ENCODE measurements at places on chromosomes 16 and 17.

- peak; percentile 76 for DNase-seq
Observed at GRCh38 chr16:1745900-1746692, 25.2 kb downstream of the NME3 start.

DNA sequence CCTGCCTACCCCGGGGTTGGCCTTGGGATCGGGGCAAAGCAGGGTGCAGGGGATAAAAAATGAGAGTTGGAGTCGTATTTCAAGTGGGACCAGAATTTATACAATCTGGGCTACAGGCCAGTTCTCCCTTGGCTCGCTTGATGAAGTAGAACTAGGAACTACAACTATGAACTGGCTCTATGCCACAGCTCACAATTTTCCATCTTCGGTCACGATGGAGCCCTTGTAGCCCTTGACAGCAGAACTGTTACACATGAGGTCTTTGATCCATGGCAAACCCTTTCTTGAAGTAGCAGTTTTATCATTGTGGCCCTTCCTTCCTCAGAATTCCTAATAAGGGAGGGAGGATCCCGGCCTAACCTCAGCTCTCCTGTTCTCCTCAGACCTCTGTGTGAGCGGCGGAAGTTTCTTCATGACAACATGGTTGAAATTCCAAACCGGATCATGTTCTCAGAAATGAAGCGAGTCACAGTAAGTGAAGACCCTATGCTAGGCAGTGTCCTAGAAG is 17.1 kb downstream of the LIG3 start:
- peak; percentile 64 for DNase-seq

DNA sequence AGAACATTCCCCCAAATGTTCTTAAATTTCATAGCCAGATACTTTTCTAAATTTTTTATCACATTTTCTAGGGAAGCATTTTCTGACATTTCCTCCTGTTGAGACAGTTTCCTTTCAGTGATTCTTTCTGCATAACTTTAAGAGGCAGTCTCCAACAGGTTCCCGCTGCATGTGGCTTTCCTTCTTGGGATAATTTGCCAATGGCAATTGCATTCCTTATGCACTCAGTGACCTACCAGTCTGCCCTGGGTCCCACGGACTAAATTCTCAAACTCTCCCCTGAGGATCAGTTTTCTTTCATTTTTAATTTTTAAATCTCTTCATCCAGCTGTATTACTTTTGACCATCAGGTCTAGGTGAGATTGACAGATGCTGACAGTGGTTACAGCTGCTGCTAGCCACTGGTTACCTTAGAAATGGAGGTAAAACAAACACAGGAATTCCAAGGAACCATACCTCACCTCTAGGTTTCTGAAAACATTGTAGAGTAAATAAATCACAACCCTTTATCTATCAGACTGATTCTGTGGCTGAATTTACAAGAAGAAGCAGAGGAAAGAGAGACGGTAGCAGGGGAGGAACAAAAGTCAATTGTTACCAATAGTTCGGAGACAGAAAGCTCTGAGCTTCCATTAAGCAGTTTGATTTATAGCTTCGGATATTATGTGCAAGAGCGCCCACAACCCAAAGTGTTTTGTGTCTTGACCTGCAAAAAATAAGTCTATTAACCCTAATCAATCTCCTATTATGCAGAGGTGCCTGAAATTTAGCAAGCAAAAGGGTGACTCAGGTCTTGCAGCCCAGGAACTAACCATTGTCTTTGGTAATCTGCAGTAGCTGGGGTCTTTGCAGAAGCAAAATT is 216.0 kb downstream of the PMP22 start:
- no peak for DNase-seq

GRCh38 chr17:57293077-57293476 is 36.8 kb downstream of the MSI2 start:
- DNase-seq, result peak; percentile 9

GRCh38 chr17:63544467-63545301 is 5.6 kb upstream of the DCAF7 start:
- no peak for DNase-seq

- peak; percentile 33 for DNase-seq
Observed at GRCh38 chr16:17775061-17775460, 304.3 kb upstream of the XYLT1 start.

- DNase-seq, result no peak
Observed at GRCh38 chr17:7001318-7001961, 5.6 kb downstream of the ALOX12 start.

- DNase-seq, result no peak
Observed at GRCh38 chr16:12288537-12289174, 312.1 kb downstream of the SNX29 start.

GRCh38 chr17:72075995-72076677 is 44.7 kb upstream of the SOX9 start:
- no peak for DNase-seq

Data from fibroblast of skin of back (primary cell).